ENCODE measurements at places on chromosomes 6 and 20. TPM values are rescaled to one million over a fixed set of nuclear protein-coding genes. Genes with fewer than 3 reads are reported as not detected.

The LHFPL5 gene
- total RNA-seq = not detected

The HCK gene
- total RNA-seq = 29.0 TPM

The C20orf202 gene
- not detected for total RNA-seq

The UBD gene
- total RNA-seq = not detected

The NFATC2 gene
- total RNA-seq = 11.9 TPM

DNA sequence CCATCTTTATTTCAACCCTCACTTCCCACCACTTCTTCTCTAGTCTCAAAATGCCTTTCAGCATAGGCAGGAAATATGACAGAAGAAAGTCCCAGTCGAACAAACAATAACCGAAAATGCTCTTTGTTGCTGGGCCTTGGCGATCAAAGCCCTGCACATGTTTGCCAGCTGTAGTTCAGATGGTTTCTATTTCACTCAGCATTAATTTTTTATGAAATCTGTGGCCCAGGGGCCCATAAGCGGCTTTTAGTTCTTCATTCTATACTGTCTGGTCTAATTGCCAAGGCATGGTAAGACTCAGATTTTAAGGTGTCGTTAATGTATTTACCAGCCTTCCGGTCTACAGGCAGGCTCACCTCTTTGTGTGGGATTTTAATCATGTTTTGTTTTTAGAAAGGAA, 10.9 kb upstream of the F13A1 start:
- no peak overlapping the region for H3K27ac ChIP-seq
- no peaks in the 10 kb centered on the region for H3K4me1 ChIP-seq
- no peaks in the 10 kb centered on the region for H3K27me3 ChIP-seq
- no peaks in the 10 kb centered on the region for H3K36me3 ChIP-seq

GRCh38 chr20:37494796-37495195, 26.3 kb upstream of the NNAT start:
- H3K27ac ChIP-seq = no peak overlapping the region
- no peaks in the 10 kb centered on the region for H3K36me3 ChIP-seq
- no peaks in the 10 kb centered on the region for H3K4me1 ChIP-seq
- H3K4me3 ChIP-seq = no peak overlapping the region
- H3K27me3 ChIP-seq = no peaks in the 10 kb centered on the region

All from thoracic aorta (tissue), 2 donors.